ENCODE measurements at places on chromosomes 2 and 18.

DNA sequence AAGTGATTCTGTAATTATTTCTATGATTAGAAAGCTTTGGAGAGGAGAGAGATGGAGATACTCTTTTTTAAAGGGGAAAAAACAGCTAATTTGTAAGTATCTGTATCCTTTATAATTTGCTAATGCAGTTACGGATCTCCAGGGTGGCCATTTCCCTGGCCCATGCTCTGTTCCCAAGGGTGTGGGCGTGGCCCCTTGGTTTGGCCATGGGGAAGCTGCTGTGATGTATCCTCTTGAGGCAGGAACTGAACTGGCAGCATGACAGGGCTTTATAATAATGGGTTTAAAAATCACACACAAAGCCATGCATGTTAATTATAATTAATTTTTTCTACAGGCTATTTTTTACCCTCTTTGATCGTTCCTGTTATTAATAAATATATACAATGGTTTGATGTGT lies 27.0 kb downstream of the TRAPPC12 start:
- no peak for DNase-seq

- no peak for DNase-seq
These were observed 78.3 kb upstream of the MBOAT2 start for GRCh38 chr2:9081750-9082149.

DNA sequence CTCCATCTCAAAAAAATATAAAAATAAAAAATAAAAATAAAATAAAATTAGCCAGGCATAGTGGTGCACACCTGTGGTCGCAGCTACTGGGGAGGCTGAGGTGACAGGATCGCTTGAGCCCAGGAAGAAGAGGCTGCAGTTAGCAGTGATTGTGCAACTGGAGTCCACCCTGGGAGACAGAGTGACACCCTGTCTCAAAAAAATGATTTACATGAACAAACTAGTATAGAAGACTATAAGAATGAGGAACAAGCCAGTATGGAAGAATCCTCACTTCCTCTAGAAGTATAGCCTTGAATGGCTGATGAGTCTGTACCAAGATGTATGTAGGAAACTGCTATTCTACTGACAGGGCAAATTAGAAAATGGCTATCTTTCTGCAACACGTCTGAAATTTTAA lies 10.9 kb downstream of the YES1 start:
- no peak for DNase-seq

DNA sequence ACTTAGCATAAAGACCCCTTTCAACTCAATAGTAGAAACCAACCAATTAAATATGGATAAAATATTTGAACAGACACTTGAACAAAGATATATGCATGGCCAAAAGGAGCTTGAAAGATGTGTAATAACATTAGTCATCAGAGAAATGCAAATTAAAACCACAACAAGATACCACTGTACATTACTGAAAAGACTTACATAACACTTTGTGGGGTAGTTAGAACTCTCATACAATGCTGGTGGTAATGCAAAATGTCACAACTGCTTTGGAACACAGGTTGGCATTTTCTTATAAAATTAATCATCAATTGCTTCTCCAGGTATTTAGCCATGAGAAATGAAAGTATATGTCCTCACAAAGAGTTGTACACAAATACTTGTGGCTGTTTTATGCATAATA lies 60.7 kb downstream of the TTC27 start:
- peak; percentile 61 for DNase-seq

DNA sequence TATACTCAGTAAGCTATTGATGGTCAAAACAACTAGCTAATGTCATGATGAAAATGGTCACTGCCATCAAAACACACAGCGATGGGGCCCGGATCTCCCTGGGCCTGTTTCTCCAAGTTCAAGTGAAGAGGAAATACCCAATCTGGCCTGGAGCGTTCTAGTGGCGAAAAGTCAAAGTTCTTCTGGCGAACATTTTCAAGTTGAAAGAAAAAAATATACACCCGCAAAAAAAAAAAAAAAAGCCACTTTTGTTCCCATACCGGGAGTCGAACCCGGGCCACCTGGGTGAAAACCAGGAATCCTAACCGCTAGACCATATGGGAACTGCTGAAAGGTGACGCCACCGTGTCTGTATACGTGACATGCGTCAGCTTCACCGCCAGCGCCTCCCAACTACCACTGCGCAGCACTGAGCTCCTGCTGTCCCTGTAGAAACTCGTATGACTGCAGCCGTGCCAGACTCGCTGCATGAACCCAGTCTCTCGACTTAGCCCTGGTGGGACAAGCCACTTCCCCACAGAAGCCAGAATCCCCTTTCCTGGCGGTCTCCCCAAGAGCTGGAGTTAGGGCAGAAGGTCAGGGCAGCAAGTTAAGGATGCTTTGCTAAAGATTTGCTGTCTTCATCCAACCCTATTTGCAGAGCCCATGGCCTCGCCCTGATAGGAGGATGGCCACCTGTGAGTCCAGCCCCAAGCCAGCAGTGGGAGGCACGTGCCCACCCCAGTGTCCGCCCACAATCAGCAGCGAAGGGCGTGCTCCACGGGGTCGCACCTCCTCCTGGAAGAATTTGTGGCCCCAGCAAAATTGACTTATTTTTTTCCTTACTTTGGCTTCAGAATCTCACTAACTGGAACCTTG lies 5.6 kb upstream of the IMP4 start:
- DNase-seq, result peak; percentile 84

DNA sequence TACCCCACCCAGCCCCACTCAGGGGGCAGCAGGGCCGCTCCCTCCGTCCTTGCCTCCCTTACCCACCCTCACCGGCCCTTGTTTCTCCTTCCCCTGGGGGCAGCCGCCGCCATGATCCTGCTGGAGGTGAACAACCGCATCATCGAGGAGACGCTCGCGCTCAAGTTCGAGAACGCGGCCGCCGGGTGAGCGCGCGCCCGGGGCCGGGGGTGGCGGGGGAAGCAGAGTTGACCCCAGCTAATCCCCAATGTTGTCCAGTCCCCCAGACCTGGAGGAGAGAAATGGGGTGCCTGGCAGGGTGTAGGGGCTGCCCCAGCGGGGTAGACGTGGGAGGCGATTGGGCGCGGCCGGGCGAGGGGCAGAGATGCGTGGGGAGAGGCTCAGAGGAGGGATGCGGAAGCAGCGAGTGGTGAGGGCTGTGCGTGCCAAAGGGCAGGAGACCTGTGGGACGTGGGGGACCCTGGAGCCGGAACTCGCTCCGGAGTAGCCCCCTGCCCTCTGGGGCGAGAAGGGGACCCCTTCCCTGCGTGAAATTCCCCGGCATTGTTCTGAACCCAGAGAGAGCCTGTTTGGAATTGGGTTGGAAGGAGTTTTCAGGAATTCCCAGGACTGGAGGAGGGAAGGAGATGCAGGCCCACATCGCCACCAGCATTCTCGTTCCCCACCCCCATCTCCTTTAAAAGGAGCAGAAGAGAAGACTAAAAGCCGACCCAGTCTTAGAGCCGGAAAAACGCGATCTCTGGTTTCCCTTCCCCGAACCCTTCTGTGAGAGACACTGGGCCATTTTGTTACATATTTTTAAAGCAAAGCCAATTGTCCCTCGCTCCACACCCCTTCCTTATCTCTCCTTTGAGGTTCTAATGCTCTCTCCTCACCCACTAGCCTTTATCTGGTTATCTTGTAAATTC lies 625 bp downstream of the ARPC2 start:
- DNase-seq, result no peak

GRCh38 chr18:46098616-46098933 lies 479 bp upstream of the ATP5F1A start:
- DNase-seq, result no peak

DNA sequence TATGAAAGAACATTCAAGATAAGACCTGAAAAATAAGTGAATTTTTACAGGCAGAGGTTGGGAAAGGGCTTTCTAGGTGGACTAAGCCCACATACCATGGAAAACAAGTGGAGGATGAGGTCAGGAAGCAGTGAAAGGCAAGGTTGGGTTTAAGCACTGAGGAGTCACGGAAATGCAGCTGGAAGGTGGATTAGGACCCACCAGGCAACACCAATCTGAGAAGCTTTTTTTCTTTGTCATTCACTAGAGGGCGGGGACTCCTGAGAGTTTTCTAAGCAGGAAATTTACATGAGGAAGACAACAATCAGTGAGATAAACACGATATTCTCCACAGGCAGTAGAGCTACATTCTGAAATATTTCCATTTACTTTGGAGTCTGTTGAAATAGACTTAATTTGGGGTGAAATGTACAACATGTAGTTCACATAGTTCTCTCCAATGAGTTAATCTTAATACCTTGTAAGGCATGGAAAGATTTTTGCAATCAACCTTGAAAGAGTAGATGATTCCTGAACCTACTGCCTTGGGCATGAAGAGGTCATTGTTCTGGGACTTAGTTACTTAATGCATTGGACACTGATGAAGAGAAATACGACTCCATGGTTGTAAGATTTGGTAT lies 40.7 kb downstream of the VIT start:
- DNase-seq, result no peak

DNA sequence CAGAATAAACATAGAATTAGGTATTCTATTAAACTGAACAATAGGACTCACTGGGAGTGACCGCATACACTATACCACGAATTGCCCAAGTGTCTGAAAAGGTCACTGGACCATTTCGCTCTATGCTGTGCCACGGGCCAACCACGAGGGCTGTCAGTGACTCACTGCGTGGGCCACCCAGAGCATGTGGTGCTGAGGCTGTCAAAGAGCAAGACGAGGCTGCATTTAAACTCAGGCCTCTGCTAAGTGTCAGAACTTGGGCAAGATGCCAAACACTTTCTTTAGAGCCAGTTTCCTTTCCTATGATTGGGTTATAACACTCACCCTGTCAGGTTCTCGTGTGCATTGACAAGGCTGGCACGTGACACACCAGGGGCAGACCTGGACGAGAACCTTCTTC lies 97.5 kb downstream of the SH3YL1 start:
- DNase-seq, result no peak

GRCh38 chr2:135162786-135163185 lies 110.7 kb downstream of the RAB3GAP1 start:
- no peak for DNase-seq

All from astrocyte of the spinal cord (primary cell).